ENCODE measurements at places on chromosomes 5 and 9. TPM values are rescaled to one million over a fixed set of nuclear protein-coding genes. Genes with fewer than 3 reads are reported as not detected.

DNA sequence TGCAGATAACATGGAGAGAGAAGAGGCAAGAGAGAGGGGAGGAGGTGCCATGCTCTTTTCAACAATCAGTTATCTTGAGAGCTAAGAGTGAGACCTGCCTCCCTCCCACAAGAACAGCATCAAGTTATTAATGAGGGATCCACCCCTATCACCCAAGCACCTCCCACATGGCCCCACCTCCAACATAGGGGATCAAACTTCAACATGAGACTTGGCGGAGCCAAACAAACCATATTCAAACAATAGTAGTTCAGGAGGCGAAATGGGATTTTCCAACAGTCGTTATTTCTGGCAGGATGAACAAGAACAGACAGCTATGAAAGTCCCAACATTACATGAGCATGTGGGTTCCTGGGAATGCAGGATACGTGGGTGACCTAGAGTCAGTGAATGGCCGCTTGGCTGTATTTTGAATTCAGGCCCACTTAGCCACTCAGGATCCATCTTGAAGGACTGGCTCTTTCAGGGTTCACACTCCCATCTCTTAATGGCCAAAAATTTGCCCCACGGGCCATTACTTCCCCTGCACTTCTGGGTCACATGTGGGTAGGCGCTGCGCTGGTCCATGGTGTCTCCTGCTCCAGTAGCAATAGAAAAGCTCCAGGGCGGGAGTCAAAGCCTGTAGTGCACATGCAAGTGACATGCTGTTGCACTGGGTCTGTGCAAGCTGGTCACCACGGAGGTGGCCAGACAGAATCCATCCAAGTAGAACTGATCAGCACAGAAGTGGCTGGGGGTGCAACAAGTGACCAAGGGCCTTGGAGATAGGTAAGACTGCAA, 7.1 kb upstream of the FAF2 start:
- H3K36me3 ChIP-seq: no peaks in the 10 kb centered on the region
- no peaks in the 10 kb centered on the region for H3K4me1 ChIP-seq
- DNase-seq: no peak
- no peaks in the 10 kb centered on the region for H3K27me3 ChIP-seq

Gene DRD1
- total RNA-seq: not detected

Gene HTR4
- total RNA-seq: 0.40 TPM

- H3K27ac ChIP-seq: no peak overlapping the region
- H3K36me3 ChIP-seq: no peaks in the 10 kb centered on the region
- no peaks in the 10 kb centered on the region for H3K4me1 ChIP-seq
- no peak for DNase-seq
These were observed 601.5 kb downstream of the ANXA1 start for GRCh38 chr9:73753171-73753570.

DNA sequence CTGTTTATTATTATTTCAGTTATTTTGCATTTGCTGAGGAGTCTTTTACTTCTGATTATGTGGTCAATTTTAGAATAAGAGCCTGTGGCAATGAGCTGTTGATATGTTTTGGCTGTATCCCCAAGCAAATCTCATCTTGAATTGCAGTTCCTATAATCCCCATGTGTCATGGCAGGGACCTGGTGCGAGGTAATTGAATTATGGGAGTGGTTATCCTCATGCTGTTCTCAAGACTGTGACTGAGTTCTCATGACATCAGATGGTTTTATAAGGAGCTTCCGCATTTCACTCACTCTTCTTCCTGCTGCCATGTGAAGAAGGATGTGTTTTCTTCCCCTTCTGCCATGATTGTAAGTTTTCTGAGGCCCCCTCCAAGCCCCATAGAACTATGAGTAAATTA, 114.9 kb upstream of the SLCO6A1 start:
- H3K4me3 ChIP-seq: no peak overlapping the region
- H3K27me3 ChIP-seq: no peaks in the 10 kb centered on the region
- no peaks in the 10 kb centered on the region for H3K36me3 ChIP-seq
- peaks cover 3% of the 10 kb centered on the region for H3K4me1 ChIP-seq
- H3K27ac ChIP-seq: no peak overlapping the region

- no peaks in the 10 kb centered on the region for H3K27me3 ChIP-seq
- H3K4me1 ChIP-seq: no peaks in the 10 kb centered on the region
- no peaks in the 10 kb centered on the region for H3K36me3 ChIP-seq
- H3K4me3 ChIP-seq: no peak overlapping the region
These were observed 124.3 kb upstream of the RAI14 start for GRCh38 chr5:34531751-34532360.

Gene SPINK6
- not detected for total RNA-seq

Gene SLC46A2
- total RNA-seq: not detected

Gene IL3
- not detected for total RNA-seq

Gene CENPH
- 12.4 TPM for total RNA-seq

GRCh38 chr9:107749787-107750444, 260.3 kb upstream of the KLF4 start:
- H3K36me3 ChIP-seq: no peaks in the 10 kb centered on the region
- H3K27me3 ChIP-seq: no peaks in the 10 kb centered on the region
- DNase-seq: peak; percentile 92

All from uterus (tissue), 4 donors.